ENCODE measurements at places on chromosomes 5 and 9.

DNA sequence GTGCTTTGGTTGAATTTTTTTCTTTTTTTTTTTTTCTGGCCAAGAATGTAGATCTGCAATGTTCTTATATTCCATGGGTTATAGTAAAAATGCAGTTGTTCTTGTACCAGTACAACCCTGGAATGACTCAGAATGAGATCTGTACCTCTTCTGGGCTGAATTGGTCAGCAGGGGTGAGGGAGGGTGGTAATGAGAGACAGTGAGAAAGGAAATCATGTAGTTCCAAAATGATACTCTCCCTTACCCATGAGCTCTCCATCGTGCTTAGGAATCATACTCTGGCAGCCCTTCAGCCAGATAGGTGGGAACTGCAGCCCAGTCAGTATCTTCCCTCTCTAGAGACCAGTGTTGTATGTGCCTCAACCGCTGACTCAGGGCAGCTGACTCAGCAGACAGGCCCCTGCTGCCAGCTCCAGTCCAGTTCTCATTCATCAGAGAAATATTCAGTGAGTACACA is 2.1 kb upstream of the GLIS3 start:
- no peak for DNase-seq

DNA sequence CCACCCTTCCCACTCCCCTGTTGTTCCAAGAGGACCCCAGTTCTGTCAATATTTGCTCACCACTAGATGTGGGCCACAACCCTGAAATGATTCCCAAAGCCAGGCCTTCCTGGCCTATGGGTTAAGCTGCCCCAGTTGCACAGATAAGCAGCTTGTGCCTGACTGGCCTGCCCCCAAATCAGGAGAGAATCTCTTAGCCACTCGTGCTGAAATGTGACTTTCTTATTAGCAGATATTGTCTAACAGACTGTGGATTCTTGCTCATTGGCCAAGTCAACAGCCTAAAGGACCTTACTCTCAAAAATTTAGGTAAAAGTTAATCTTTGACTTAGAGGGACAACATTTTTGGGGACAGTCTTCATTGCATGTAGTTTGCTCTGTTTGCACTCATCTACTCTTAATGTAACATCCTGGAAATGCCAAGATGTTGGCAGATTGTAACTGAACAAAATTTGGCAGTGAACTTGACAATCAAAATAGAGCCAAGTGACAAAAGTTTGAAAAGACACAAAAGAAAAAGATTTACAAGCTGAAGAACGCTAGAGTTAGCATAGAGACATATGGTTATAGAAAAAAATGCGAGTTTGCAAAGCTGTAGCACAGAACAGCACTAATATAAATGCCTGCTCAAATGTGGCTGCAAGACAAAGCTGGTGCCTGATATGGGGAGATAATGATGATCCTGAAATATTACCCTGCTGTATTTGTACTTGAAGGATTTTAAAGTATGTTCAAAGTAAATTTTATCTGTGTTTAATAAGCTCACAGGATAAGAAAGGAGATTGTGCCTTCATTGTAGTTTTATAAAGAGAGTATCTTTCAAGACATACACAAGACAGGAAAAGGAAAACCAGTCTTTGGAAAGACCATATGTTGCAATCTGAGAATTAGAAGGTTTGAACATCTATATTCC is 29.0 kb upstream of the FSD1L start:
- DNase-seq = no peak

DNA sequence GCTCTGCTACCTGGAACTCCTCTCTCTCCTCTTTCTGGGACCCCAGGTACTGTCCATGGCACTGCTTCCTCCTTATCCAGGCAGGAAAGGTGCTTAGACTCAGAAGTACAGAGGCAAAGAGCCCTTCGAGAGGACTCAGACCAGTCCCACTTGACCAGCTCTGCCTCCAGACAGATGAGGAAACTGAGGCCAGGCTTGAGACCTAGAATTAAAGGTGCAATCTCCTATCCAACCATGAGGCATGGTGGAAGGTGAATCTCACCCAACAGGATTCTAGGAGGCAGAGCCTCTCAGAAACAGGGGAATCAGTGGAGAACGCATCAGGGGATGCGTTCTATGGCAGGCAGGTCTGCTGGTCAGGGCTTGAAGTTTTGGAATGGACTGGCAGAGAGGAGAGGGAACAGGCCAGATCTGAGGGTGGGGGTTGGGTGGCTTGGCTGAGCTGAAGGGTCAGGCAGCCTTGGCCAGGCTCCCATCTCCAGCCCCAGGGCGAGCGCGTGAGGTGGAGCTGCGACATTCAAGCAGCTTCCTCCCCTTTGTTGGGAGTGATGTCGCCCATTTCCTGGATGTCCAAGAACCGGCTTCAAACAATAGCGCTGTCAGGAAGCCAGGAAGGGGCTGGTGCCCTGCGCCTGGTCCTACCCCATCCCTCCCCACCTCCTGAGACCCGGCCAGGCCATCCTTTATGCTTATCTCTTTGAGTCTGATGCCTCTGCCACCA is 26.2 kb downstream of the NDUFA8 start:
- no peak for DNase-seq

DNA sequence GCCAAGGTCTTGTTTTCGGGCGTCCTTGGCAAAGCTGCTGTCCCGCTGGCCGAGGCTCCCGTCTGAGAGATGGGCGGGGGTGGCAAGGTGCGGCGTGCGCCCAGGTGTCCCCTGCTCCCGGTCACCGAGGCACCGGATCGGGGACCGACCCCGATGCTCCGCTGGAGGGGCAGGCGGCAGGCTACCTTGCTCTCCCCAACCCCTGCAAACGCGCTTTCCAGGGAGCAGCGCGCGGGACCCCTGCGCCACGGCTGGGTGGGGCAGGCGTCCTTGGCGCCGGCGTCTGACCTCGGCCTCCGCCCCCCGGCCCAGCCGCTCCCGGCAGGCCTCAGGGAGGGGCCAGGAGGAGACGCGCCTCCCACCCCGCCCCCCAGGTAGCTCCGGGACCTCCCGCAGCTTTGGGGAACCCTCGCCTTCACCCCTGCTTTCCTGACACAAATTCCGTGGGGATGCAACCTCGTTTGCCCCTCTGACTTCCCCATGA is 551 bp downstream of the N4BP3 start:
- DNase-seq = no peak

DNA sequence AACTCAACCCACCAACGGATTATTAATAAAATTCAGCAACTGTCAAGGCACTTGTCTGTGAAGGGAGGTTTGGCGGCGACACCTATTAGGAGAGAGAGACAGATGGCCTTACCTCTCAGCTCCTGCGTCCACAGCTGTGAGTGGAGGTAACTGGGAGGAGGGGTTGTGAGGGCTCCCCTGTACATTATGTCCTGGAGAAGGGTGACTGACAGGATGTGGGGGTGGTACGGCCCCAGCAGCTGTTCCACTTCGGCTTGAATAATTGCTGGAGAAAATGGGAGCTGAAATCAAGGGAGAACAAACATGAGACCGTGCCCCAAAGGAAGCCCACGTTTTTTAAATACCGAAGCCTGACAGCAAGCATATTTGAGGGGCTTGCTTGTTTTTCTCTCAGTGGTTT is 353.5 kb upstream of the RFX3 start:
- DNase-seq = no peak

DNA sequence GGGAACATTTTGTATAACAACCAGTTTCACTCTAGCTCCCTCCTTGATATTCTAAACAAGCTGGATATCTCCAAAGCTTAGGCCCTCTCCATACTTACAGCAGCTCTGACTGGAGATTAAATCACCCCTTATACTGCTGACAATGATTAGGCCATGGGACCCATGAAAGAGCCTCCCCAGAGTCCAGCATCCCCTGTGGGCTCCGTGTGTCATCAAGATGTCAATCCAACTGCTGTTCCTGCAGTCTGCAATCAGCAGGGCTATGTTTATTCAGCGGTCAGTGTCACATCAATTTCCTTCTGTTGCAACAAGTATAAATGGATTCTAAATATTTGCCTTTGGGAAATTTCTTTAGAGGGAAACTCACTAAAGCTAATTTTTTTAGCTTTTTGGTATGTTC is 26.6 kb downstream of the PCDHAC2 start:
- no peak for DNase-seq

- DNase-seq = no peak
Measured at GRCh38 chr5:177362610-177363507, 5.1 kb downstream of the RGS14 start.

DNA sequence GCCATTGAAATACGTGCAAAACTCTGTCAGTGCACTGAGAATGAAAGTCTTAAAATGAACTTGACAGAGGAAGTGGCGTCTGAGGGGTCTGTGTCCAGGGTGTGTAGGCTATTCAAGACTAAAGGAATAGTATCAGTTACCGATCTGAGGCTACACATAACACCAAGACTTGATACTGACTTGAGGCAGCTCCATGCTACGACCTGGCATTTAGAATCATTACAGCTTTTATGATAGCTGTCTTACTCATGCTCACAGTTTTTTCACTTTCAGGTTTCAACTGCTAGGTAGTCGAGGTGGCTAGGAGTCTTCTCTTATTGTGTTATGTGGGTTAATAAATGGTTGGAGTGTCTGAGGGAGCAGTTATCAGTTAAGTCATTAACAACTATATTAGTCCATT is 92.8 kb upstream of the SLCO6A1 start:
- no peak for DNase-seq

DNA sequence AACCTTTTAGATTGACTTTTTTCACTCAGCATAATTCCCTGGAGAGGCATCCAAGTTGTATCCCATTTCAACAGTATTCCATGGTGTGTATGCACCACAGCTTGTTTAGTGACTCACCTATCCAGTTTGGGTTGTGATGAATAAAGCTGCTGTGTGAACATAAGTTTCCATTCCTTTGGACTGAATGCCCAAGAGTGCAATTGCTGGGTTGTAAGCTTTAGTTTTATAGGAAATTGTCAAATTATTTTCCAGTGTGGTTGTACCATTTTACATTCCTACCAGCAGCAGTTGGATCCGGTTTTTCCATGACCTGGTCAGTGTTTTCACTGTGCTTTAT is 60.9 kb upstream of the TMED7 start:
- DNase-seq = no peak

DNA sequence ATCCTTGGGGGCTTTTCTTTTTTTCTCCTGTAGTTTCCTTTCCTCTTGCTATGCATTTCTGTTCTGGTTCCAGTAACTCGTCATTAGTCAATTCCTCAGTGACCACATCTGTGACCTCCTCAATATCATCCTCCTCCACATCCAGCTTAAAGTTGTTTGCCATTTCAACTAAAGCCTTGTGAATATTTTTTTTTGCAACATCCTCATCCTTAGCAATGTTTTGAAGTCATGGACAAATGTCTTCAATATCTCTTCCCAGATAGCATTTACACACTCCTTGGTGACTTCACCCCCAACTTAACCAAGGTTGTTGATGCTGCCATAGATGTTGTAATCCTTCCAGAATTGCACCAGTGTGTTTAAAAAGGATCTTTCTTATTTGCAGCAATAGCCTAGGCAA is 14.7 kb upstream of the ADRB2 start:
- no peak for DNase-seq

GRCh38 chr9:4318741-4319140 is 18.9 kb upstream of the GLIS3 start:
- no peak for DNase-seq

GRCh38 chr9:74570879-74571512 is 73.9 kb downstream of the RORB start:
- DNase-seq = no peak

- DNase-seq = no peak
Measured at GRCh38 chr9:78004478-78005229, 27.0 kb downstream of the GNAQ start.
